ENCODE measurements at places on chromosomes 3 and 15.

DNA sequence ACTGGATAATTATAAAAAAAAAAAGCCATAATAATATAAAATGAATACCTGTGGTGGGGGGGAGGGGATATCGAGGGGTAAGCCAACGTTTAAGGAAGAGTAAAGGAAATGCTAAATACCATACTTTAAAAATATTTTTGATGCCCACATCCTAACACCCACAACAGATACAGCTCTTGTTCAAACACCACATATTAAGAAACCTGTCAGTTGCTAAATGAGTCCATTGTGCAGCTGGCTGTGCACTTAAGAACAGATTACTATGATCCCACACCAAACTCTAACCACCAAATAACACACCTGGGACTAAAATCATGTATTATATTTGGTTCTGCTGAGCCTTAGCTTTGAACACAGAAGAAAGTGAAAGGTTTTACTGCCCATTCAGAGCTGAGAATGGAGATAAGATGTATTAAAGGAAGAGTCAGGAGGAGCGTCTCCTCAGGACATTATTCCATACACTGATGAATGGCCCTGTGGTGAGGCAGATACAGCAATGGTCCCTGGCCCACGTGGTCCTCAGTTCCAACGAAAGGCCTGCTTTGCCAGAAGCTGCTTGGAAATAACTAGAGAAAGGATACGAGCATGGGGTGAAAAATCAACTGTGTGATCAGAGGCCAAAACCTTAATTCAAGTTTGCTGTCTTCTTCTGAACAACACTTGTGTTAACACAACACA lies 515.4 kb downstream of the FOXP1 start:
- DNase-seq = no peak

DNA sequence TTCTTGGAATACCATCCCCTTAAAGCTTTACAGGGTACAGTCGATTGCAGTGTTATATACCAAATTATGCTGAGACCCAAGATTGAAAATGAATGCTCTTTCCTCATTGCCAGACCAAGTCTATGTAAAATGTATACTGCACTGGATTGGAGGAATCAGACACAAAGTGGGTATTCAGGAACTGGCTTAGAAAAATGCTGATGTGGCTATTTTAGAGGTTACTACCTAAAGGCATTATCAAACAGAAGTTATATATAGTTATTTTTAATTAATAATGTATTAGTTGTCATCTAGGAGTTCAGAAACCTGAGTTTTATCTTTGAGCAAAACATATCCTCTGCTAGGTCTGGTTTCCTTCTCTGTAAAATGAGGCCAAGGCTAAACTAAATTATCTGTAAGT lies 3.6 kb upstream of the SPG21 start:
- no peak for DNase-seq

DNA sequence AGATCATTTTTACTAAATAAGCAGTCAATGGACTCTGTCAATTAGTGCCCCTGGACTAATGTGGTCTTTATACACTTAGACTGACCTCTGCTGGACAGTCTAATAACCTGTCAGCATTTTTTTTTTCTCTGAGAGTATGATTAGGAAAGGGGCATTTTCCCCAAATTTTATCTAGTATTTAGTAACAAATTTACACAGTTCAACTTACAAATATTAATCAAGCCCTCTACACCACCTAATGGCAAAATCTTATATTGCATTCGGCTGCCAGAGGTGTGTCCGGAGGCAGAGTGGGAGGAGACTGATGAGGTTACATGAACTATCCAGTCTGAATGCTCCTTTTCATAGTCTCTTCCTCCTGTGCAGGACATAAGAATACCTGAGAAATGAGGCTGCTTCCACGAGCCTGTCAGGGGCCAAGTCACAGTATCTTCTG lies 36.0 kb upstream of the COLQ start:
- peak; percentile 9 for DNase-seq

DNA sequence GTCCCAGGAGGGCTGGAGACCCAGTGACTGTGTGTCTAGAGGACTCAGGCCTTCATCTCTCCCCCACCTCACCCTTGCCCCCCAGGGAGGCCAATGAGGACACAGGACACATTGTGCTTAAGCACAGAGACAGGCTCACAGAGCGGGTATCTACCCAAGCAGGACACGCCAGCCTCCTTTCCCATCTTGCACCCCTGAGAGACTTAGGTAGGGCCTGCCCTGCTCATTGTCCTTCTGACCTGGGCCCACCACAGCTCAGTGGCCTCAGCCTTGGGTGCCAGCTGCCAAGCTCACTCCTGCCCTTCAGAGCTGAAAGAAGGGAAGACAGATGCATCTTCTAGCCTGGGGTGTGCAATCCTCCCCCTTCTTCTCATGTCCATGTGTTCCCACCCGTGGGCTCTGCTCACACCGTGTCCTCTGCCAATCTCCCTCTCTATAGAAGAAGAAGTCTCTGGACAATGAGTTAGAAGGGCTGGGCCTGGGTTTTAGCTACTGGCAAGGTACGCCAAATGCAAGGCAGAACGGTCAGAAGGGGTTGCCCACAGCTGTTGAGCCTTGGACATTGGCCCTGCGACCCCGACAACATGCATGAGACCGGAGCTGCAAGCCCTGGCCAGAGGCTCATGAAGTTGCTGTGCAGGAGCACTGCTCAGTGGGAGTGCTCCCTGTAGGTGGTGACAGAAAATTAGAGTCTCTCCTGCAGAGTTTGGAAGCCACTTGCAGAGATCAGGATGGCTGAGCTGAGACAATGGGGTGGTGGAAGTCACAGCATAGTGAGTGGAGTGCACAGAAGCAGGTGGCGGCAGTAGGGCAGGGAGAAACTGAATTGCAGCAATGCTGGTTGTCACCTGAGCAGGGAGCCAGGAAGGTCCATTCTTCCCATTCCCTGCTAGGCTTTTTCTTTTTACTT lies 32.8 kb downstream of the ACSBG1 start:
- no peak for DNase-seq

GRCh38 chr15:57505949-57506391 lies 85.7 kb upstream of the MYZAP start:
- DNase-seq = no peak

DNA sequence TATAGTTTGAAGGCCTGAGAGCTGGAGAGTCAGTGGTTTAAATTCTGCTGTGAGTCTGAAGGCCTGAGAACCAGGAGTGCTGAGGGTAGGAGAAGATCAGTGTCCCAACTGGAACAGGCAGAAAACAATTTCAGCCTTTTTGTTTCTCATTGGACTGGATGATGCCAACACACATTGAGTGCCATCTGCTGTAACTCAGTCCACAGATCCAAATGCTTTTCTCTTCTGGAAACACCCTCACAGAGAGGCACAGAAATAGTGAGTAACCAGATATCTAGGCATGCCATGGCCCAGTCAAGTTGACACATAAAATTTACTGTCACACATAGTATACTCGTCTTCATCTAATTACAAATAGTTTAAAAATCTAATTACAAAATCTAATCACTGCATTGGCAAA lies 100.8 kb downstream of the NEO1 start:
- DNase-seq = no peak

GRCh38 chr3:101184111-101184510 lies 136.3 kb downstream of the IMPG2 start:
- no peak for DNase-seq

DNA sequence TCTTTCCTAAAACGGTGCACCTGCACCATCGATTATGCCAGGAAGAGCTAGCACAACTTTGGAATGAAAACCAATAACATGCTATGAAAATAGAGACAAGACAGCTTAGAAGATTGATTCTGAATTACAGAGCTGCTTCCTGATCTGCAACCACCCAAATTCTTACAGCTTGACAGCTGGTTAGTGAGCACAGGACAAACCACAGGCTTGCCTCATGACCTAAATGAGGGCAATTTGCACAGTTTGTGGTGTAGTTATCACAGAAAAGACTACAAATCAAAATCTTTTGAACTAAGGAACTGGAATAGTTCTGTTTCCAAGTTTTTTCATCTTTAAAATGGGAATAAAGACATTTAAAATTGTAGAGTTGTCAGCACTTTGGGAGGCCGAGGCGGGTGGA lies 533.5 kb downstream of the NAALADL2 start:
- DNase-seq = no peak

DNA sequence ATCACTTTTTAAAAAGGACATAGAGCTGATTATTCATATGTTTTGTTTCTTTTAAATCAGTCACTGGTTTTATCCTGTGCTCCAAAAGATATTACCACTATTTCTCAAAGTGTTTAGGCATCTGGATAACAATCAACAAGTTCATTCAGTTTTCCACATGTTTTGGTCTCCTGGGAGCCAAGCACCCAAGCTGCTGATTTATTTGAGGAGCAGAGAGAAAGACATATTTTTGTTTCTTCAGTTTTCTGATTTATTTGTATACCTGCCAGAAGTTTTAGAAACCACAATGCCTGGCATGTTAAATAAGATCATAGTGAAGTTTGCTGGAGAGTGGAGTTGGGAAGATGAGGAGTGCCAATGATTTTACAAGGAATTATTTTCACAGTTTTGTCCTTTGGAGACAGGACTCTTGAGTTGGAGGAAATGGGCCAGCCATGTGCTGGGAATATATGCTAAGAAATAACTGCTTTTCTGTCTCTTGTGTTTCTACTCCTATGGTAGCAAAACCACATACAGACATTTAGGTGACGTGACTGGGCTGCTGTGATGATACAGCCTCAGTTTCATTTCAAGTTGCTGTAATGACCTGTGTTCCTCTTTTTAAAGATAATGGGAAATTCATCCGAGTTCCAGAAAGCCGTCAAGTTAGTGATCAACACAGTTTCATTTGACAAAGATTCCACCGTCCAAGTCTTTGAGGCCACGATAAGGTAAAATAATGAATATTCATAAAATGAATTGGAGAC lies 11.7 kb downstream of the EDEM1 start:
- DNase-seq = no peak

DNA sequence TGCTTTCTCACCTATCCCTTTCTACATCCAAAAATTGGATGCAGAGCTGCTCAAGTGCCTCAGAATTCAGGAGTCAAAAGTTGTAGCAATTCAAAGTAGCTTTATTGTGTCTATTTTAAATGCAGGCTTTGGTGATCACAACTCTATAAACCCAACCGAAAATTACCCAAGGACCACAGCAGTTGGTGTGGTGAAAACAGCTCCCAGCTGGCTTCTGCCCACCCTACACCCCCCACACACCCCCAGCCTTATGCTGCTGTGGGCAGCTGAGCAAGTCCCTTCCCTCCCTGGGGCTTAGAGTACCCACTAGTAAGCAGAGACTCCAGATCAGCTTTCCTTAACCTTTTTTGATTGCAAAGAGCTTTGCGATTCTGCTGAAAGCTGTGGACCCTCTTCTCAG lies 5.8 kb upstream of the HES1 start:
- DNase-seq = no peak

DNA sequence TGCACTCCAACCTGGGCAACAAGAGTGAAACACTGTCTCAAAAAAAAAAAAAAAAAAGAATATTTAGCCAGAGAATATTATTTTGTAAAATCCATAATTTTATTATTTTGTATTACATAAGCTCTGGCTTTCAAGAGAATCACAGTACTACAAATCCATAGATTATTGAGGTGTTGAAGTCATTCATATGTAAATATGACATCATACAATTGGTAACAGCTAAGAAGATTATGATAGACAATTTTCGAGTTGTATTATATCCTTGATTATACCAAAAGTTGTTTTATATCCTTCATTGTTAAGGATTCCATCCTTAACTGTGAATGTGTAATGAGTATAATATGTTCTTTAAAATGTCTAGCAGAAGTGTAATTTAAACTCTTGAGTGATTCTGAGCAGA lies 3.7 kb downstream of the MLF1 start:
- DNase-seq = no peak

Measured in stimulated activated CD8-positive, alpha-beta memory T cell treated with anti-CD3 and anti-CD28 coated beads, Interleukin-4, amount 100 ng/mL, for 4 hours (primary cell).